Left ventricle myocardium inferior (tissue), 1 donor: ENCODE measurements at places on chromosomes 16 and 17.

- DNase-seq: peak; percentile 28
Measured at GRCh38 chr16:79651363-79651762, 50.8 kb upstream of the MAF start.

GRCh38 chr17:79925242-79925957 is 86.2 kb upstream of the CBX4 start:
- DNase-seq: peak; percentile 60

DNA sequence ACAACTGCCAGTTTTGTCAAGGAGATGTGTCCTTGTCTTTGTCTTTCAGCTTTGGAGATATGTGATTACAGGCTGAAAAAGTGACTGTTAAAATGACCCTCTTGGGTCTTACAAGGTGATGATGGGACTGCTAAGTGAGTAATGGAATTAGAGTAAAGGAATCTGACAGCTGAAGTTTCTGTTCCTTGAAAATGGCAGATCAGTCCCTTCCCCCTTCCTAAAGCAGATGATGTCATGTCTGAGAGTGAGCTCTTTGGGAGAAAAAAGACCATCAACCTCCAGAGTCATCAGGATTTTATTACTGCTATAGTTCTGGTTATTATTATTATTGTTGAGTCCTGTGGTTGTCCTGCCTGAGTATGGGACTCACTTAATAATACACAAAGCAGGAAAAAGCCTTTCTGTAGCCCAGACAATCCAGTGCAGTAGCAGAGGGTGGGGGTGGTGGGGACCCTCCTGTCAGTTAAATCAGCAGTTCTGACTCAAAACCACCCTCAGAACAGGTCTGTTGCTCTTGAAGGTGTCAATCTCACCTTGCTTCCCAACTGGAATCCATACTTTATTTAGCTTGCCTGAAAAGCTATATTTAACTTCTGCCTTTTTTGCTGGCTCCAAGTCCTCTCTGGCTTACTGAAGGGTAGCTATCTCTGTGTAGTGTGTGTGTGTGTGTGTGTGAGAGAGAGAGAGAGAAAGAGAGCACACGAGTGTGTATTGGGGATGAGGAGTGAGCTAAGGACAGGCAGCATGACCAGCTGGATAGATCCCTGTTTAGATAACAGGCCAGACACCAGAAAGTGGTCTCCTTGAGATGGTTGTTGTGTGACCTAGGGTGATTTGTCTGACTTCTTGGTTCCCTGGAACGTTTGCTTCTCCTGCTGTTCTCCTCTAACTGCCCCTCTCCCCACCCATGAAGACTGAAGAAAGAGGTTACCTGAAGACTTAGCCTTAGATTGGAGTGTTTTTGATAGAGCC is 4.9 kb downstream of the HROB start:
- DNase-seq: no peak

DNA sequence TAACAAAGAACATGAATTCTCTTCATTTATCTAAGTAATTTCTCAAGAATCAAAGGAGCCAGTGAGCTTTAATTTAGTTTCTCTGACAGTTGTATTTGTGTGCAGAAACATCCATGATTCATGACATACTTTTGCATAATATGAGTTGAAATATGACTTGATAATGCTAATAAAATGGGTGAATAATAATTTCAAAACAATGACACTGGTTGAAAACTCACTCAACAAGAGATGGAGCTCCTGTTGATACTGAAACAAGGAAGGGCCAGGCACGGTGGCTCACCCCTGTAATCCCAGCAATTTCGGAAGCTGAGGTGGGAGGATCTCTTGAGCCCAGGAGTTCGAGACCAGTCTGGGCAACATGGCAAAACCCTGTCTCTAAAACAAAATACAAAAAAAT is 147.0 kb downstream of the MAP2K6 start:
- no peak for DNase-seq

- no peak for DNase-seq
Measured at GRCh38 chr17:4006745-4007211, 42.5 kb upstream of the ATP2A3 start.

DNA sequence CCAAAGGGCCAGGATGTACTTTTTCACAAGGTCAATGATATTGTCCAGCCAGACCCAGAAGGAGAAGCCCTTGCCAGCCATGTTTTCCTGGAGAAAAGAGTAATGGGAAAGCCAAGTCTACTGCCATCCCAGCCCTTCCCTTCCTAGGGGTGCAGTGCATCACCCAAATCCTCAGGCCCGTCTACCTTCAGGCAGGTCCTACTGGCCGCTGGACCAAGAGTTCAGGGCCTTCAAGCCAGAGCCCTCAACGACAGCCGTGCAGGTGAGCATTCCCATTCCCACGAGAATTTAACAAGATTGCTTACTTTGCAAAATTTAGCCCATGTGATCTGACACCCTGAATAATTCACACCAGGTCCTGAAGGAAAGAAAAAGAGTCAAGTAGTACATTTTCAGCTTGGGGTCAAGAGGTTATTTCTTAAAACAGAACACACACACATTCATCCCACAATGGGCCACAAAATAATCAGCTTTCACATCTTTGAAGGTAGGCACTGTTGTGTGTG is 35.0 kb downstream of the STAT5A start:
- no peak for DNase-seq

- no peak for DNase-seq
Measured at GRCh38 chr17:58005728-58006559, 1.1 kb downstream of the SRSF1 start.

DNA sequence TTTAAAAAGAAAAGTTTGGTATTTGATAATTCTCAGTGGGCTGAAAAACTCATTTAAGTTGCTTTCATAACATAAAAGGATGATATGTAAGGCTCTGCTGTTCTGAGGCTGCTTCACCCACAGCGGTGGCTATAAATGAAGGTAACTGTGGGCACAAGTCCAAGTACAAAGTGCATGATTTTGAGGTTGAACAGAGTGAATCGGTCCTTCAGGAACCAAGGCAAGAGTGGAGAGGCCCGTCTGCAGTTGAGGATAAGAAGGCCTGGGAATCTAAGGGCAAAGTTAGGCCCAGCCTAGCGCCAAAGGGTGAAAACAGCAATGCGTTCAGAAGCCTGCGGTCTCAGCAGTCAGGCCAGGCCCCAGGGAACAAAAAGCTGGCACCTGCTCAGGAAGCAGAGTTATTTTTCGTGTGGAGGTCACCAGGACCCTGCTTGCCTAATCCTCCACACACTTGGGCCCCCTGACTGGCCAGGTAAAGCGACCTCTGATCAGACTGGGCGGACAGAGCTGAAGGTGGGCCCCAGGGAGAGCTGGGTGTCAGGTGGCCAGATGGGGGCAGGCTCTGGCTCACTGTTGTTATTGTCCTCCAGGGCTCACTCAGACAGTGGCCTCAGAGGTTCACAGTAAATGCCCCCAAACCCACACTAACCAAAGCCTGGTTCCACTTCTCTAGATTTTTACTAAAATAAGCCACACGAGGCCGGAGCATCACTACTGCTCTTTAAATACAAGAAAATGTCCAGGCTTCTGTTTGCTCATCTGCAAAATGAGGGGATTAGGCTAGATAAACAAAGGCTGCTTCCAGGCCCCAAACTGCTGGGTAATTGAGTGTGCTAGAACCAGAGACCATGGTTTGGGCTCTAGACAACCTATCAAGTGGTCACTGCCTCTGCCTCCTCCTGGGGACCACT is 46.5 kb downstream of the TEX2 start:
- DNase-seq: peak; percentile 44

DNA sequence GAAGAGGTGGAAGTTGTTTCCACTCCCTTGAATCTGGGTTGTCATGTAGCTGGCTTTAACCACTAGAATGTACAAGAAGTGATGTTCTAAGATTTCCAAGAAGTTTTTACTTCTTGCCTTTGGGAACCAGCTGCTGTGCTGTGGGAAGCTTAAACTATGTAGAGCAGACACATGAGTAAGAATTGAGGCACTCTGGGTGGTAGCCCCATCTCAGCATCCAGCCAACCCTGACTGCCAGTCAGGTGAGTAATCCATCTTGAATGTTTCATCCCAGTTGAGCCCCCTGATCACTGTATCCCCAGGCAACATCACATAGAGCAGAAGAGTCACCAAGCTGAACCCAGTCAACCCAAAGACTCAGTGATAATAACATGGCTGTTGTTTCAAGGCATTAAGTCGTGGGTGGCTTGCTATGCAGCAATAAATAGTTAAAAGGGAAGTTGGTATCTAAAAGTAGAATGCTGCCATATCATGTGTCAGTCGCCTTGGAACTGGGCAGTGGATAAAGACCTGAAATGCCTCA is 62.8 kb upstream of the GPR139 start:
- DNase-seq: no peak

DNA sequence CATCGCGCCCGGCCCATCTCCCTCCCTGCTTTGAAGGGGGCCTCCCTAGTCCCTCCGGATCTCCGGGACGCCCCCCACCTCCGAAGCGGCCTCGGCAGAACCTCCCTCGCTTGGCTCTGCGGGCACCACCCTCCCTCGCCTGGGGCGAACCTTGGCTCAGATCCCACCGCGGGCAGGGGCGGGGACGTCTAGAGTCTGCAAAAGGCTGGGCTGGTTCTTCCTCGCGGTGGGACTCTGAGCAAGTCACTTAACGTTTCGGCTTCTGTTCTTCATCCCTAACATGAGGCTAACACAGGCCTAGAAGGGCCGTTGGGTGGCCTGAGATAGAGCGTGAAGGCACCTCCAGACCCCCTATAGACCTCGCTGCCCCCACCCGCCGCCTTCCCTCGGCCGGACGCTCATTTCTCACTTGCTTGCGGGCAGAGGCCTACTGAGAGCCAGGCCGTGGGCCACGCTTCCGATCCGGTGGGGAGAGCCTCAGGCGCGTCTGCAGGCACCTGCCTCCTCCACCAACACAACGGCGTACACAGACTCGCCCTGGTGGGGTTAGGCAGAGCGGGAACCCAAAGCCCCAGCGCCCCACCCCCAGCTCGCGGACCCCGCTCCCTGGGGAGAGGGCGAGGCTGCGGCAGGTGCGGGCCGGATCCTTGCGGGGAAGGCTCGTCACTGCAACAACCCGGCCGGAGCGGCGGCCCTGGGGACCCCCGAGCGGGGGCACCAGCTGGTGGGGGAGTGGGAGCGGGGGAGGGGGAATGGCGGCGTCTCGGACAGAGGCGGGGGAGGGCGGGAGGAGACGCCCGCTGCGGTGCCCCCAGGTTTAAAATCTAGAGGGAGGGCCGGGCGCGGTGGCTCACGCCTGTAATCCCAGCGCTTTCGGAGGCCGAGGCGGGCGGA is 5.4 kb downstream of the MYO1C start:
- peak; percentile 78 for DNase-seq

GRCh38 chr17:44607836-44608690 is 48.2 kb upstream of the MEIOC start:
- no peak for DNase-seq

DNA sequence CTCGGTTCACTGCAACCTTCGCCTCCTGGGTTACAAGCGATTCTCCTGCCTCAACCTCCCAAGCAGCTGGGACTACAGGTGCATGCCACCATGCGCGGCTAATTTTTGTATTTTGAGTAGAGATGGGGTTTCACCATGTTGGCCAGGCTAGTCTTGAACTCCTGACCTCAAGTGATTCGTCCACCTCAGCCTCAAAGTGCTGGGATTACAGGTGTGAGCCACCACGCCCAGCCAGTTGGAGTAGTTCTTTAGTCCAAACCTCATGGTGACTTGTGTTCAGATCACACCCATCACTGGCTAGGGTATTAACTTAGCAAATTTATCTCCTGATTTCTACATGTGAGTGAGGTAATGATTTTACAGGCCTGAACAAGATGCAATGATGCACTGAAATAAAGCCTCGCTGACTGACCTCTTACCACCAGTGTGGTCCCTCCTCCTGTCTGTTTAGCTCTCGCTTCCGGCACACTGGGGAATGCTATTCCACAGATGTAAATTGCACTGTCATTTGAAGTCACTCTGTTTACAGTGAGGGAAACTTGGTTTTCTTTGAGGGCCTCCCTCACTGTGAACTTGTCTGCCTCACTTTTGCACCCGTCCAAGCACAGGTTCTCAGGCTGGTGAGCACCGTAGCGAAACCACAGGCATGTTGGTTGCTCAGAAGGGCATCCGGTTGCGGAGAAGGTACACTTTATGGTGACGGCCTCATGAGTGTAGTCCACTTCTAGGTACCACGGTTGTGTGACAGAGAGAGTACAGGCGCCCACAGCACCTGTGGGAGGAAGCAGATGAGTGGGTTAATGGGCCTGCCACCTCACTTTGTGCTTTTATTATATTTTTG is 5.5 kb downstream of the IGSF6 start:
- DNase-seq: no peak

DNA sequence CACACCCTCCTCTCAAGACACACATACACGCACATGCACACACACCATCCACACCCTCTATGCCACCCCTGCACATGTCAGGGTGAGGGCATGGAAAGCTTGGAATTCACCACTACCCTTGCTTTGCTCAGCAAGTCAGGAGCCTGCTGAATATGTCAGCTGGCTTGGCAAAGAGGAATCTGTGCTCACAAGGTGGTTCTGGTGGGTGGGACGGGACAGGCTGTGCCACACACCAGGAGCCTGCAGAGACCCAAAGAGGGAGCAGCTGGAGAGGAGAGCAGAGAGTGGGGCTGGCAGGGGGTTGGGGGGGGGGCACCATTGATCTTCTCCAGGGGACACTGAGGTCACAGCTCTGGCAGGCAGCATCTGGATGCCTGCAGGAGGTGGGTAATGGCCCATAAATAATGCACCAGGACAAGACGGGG is 48.7 kb upstream of the NDRG4 start:
- peak; percentile 42 for DNase-seq

DNA sequence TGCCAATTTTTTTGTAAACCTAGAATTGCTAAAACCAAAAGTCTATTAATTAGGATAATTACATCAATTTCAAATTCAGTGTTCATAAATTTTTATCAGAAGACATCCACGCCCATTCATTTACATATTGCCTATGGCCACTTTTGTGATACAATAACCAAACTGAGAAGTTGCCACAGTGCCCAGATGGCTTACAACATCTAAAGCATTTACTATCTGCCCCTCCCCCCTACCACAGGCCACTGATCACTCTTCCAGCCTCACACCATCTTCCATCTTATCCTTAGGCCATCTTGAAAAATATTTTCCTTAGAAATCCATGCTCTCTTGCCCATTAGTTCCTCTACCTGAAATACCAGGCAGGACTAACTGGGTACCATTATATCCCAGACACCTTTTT is 6.3 kb upstream of the PRKAR1A start:
- DNase-seq: no peak

DNA sequence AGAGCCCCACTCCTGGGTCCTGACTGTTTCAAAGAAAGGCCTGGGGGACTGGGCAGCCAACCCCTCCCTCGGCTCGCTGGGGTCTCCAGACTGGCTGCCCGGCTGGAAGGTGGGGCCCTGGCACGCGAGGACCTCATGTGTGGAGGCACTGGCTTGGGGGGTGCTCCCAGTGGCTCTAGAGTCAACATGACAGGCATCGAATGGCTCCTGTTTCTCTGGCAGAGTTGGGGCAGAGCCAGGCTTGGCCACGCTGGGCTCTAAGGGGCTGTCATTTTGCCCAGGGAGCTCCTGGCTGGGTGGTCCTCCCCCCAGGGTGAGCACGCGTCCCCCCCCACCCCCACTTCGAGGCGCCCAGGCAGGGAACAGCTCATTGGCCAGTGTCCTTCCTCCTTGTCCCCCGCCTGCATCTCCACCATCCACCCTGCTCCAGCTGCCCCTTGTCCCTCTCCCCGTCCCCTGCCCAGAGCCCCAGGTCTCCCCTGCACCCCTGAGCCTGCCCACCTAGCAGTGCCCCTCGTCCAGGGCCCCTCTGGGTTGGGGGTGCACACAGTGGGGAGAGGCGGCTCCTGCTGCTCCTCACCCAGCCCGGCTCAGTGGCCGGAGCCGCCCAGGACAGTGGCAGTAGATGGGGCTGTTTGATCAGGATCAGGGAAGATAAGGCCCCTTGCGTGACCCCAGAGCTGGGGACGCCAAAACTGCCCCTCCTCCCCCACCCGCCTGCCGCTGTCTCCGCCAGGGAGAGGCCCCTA is 2.7 kb downstream of the GCGR start:
- DNase-seq: no peak

- no peak for DNase-seq
Measured at GRCh38 chr17:50354198-50354597, 8.3 kb downstream of the XYLT2 start.
